ENCODE measurements at places on chromosomes 13 and 19.

GRCh38 chr13:107669391-107669993 lies 545.8 kb downstream of the LIG4 start:
- peak; percentile 30 for DNase-seq

DNA sequence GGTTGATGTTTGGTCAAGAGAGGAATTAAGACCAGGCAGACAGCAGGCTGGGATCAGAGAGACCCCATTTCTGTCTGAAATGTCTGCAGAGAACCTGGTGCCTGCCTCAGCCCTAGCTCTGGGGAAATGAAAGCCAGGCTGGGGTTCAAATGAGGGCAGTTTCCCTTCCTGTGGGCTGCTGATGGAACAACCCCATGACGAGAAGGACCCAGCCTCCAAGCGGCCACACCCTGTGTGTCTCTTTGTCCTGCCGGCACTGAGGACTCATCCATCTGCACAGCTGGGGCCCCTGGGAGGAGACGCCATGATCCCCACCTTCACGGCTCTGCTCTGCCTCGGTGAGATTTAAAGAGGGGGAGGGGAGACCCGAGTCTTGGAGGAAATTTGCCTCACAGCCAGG lies at the start of gene LILRB4:
LILRB4 (plus strand) TSS at position 256 of the 400 bp plus-strand sequence; CDS start at position 305, 49 bp downstream.
- DNase-seq: no peak

DNA sequence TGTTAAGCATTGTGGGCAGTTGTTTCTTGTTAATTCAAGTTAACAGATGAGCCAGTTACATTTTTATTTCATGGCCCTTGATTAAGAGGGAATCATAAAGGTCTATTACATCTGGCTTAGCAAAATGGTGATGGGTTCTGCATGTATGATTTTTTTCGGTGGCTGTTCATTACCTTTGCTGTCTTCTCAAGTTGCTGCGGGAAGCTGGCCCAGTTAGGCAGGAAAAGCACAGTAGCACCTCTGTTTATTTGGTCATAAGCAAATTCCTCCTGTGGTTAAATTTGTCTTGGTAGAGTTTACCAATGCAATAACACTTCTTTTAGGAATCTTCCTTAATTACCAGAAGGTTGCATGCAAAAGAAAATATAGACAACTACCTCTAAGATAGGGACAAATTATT lies 104.5 kb downstream of the FRY start:
- no peak for DNase-seq

- no peak for DNase-seq
Measured at GRCh38 chr19:38290631-38291147, 13.4 kb upstream of the C19orf33 start.

- no peak for DNase-seq
Measured at GRCh38 chr13:45711951-45712350, 9.8 kb downstream of the CBY2 start.

DNA sequence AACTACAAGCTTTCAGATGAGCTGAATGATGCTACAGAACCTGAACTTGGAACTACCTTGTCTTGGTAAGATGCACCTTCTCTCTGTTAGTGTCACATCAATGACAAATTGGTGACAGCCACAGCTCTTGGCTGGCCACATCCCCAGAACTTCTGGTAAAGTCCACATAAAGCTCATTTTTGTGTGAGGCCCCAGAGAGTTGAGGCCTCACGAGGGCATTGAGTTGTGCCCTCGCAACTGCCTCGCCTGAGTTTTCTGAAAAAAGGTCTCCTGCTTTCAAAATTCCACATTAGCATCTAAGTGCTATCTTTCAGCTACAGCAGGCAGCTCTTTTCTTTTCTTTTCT lies 42.6 kb downstream of the MRPL57 start:
- no peak for DNase-seq

DNA sequence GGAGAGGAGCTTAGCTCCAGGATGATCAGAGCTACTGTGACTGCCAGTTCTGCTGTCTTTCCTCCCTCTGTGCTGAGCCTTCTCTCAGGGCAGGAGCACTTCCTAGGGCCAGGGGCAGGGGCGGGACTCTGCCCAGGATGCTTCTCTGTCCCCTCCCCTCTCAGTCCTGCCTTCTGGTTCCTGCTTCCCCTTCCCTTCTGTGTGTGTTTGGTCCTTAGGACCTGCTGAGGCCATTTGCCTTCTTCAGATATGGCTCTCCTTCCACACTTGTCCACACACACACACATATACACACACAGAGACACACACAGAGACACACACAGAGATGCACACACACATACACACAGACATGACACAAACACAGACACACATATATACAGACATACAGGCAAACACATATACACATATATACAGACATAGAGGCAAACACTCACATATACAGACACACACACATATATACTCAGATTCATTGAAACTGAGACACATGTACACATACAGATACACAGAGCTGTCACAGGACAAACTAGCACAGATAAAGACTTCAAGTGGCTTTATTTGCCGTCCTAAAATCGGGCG lies 22.0 kb upstream of the CD177 start:
- DNase-seq: no peak

DNA sequence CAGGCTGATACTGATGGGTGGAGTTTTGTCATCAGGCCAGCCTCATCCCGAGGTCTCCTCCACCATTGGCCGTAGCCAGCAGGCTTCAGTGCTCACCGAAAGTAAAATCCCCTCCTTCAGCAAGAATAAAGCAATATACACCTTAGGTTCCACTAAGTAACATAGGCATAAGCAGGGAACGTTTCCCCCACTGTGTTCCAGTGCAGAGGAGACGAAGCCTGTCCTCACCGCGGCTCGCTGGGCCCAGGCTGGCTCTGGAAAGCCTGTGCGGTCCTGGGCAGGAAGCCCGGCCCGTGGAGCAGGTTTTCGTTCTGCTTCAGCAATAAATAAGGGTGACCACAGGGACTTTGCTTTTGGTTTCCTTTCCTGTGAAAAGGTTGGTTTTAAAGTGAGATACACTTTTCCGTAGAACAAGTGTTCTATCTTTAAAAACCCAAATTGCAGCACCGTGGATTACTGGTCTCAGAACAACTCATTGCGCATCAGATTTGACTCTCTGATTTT lies 16.3 kb upstream of the TEX29 start:
- DNase-seq: no peak

DNA sequence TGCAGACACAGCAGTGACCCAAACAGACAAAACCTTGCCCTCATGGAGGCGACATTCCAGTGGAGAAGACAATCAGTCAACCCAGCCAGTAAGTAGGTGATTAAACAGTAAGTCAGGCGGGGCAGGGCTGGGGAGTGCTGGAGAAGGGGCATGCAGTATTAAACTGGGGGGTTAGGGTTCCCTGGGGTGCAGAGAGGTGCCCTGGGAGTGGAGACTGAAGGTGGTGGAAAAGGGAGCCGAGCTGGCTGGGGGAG lies 31.2 kb upstream of the FXYD3 start:
- no peak for DNase-seq

Data from NCI-H345 (cell line).